ENCODE measurements at places on chromosomes 5 and 9.
A peak's percentile ranks its signal among the peaks of the same experiment; 100 is the strongest.

DNA sequence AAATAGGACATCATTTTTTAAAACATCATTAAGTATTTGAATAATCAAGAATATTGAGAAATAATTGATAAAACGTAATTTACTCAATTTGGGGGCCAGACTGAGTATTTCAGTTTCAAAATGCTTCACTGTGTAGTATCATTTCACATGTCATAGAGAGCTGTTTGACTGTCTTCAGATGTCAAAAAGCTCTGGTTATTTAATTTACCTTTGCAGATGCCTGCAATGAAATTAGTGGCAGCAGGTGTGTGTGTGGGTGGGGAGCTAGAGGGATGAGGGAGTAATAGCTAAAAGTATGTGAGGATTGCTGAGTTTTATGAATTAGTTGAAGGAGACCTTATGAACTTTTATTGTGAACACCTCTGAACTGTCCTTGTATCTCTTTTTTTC, 567.2 kb upstream of the MEF2C start:
- DNase-seq = no peak

DNA sequence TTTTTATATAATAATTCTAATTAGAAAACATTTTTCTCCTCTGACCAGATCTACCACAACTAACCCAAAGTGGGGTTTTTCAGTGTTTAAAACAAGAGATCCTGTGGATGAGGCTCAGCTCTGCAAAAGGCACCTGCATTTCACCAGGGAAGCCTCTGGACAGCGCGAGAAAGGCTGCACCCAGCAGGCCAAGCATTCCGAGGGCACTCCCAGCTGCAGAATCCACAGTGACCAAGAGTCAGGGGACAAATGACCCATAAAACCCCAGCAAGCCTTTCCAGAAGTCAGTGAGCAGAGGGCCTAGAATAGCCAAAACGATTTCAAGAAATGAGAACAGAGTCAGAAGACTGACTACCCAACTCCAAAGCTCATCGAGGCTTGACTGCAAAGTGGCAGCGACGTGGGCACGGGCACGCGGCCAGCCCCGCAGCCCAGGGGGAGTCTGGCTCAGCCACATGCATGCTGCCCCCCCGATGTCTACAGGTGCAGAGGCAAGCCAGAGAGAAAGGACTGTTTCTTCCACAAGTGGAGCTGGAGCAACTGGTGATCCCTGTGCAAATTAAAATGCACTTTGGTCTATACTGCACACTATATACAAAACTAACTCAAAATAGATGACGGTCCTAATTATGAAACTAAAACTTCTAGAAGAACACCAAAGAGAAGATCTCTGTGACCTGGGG, 26.2 kb downstream of the TPPP start:
- no peak for DNase-seq

GRCh38 chr5:154351141-154351540, 94.7 kb upstream of the SAP30L start:
- DNase-seq = no peak

GRCh38 chr9:137711678-137712105, 92.9 kb downstream of the EHMT1 start:
- no peak for DNase-seq

DNA sequence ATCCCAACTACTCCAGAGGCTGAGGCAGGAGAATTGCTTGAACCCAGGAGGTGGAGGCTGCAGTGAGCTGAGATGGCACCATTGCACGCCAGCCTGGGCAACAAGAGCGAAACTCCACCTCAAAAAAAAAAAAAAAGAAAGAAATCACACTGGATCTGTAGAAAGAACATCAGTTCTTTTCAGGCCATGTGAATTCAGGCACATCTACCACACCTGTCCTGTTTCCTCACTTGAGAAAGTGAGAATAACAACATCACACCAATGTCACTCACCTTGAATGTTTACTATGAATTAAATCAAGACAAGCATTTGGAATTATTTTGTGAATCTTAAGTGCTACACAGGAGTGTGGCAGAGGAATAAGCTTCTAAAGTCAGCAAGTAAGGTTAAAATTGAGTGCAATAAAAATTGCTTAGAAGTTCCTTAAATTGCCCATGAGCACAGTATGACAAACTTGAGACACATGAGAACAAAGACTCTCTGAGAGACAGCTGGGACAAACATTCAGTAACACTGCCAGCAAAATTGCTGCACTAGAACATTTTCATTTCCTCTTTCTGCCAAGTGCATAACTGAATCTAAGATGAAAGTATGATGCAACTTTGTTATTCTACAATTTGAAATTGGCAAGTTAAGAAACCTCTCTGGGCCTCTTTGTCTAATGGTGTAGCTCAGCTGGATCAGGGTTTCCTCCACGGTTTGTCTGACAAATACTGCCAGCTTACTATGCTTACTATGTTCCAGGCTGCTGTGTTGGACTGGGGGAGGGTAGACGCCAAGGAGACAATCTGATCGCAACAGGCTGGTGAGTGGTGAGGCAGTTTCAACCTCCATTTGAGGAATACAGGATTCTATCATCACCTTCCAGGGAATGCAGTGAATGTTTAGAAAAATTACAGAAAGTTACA, 1.9 kb upstream of the RIC1 start:
- DNase-seq = peak; percentile 65

GRCh38 chr5:69467442-69468225, 25.0 kb upstream of the OCLN start:
- DNase-seq = no peak

DNA sequence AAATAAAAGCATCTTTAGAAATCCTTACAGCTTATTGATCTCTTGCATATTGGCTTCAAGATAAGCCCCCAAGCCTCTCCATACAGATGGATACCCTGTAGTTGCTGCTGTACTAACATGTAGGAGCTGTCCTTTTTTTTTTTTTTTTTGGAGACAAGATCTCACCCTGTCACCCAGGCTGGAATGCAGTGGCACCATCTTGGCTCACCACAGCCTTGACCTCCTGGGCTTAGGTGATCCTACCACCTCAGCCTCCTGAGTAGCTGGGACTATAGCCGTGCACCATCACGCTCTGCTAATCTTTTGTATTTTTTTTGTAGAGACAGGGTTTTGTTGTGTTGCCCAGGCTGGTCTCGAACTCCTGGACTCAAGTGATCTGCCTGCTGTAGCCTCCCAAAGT, 35.4 kb downstream of the SNX30 start:
- no peak for DNase-seq

- DNase-seq = no peak
Observed at GRCh38 chr5:159788835-159789331, 127.4 kb upstream of the ADRA1B start.

GRCh38 chr5:147691130-147691529, 91.4 kb downstream of the JAKMIP2 start:
- no peak for DNase-seq

GRCh38 chr9:119333507-119334229, 35.6 kb downstream of the BRINP1 start:
- DNase-seq = no peak

- DNase-seq = peak; percentile 25
Observed at GRCh38 chr5:138354387-138354786, 1.9 kb downstream of the KDM3B start.

- no peak for DNase-seq
Observed at GRCh38 chr5:134079748-134080581, 34.5 kb upstream of the TCF7 start.

DNA sequence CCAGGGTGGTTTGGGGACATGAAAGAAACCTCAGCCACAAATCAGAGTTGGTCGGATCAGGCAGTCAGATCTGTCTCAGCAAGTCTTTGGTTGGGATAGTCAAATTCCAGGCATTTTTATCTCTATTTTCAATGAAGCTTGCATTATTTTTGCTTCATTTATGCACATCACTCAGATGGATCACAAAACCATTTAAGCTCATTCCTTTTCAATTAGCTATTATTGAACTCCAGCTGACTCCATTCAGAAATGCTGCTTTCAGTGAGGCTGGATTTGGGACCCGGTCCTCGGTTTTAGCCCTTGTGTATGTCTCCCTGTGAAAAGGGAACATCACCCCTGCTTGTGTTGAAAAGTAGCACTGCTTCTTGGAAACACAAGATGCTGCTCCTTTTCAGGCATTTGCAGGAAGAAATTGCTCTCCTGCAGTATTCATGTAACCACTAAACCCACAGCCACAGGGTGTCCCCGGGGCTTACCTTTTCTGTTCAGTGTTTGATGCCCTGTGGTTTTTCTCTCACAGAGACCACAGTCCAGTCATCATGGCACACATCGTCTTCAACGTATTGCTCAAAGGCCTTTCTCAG, 232.9 kb downstream of the NFIB start:
- DNase-seq = peak; percentile 55

- no peak for DNase-seq
Observed at GRCh38 chr5:154384480-154385235, 61.1 kb upstream of the SAP30L start.

- DNase-seq = no peak
Observed at GRCh38 chr5:97229688-97230285, 46.7 kb upstream of the RIOK2 start.

DNA sequence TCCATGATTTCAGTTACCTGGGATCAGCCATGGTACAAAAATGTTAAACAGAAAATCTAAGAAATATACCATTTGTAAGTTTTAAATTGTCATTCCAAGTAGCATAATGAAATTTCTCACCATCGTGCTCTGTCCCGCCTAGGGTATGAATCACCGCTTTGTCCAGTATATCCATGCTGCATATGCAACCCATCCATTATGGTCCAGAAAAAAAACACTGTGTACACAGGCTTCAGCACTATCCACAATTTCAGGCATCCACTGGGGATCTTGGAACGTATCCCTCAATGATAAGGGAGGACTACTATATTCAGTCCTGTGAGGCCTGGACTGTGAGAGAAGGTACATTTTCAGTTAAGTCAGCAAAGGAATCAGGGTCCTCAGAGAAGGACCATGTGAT, 37.6 kb upstream of the HNRNPA0 start:
- DNase-seq = no peak

DNA sequence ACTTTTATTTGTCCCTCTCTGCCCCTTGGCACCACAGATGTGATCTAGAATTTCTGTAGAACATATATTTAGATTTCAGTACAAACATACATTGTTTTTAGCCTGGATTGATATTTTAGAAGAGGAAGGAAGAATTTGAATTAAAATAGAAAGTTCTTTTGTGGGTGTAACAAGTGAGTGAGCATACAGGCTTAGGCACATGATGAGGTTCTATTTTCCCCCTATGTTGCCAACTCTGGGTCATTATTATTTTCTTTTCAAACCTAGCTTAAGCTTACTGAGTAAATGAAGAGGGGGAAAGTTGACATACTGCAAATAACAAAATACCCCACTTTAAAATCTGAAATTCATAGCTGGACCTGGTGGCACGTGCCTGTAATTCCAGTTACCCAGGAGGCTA, 102.9 kb downstream of the GCNT1 start:
- no peak for DNase-seq

- DNase-seq = peak; percentile 60
Observed at GRCh38 chr5:154505567-154505966, 27.5 kb upstream of the HAND1 start.

- DNase-seq = no peak
Observed at GRCh38 chr9:125805586-125805985, 58.4 kb downstream of the PBX3 start.

- no peak for DNase-seq
Observed at GRCh38 chr5:72392326-72392733, 72.2 kb downstream of the PTCD2 start.

GRCh38 chr9:136017289-136018190, 56.4 kb upstream of the UBAC1 start:
- DNase-seq = no peak

DNA sequence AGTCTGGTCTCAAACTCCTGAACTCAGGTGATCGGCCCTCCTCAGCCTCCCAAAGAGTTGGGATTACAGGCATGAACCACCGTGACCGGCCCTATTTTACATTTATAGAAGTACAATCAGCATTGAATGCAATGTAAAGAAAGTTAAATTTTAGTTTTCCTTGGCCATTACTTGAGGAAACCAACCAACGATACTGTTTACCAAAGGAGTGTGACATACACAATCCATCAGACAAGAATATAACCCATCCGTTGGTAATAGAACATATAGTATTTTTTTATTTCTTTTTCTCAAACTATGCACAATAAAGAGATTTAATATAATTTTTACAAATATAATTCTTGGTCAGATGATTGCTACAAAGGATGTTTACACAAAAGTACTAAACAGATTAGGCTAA, 63.1 kb upstream of the MOCS2 start:
- no peak for DNase-seq

- DNase-seq = no peak
Observed at GRCh38 chr9:69317894-69318293, 7.1 kb upstream of the ENTREP1 start.

DNA sequence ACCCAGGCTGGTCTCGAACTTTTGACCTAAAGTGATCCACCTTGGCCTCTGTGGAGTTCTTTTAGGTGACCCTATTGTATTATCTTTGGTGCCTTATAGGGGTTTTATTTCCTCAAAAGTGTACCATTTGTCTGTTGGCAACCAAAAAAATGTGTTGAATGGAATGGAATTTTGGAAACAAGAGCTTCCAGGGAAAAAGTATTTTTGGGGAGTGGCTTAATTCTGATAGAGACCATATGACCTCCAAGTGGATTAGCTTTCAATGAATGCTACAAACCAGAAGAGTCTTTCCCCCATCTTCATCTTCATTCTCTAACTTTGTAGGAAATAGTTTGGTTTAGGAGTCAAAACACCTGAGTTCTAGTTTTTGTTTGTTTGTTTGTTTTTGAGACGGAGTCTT, 3.4 kb upstream of the OGN start:
- DNase-seq = no peak

GRCh38 chr5:155052532-155052931, 39.0 kb downstream of the KIF4B start:
- no peak for DNase-seq

DNA sequence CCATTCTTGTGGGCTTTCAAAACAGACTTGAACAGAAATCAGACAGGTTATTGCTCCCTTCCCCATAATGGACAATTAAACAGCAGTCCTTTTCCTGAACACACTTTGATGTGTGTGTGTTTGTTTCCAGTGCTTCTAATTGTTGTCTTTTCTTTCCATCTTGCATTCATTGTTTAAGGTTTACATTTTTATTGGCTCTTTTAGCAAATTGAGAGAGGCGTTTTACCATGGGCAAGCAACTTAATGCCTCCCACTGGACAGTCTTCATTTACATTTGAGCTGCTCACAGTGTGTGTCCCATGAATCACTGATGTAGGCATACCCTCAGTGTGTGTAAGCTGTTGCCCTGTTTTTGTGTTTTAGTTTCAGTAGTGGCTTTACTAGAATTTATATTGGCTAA, 25.0 kb downstream of the WDR36 start:
- DNase-seq = no peak

DNA sequence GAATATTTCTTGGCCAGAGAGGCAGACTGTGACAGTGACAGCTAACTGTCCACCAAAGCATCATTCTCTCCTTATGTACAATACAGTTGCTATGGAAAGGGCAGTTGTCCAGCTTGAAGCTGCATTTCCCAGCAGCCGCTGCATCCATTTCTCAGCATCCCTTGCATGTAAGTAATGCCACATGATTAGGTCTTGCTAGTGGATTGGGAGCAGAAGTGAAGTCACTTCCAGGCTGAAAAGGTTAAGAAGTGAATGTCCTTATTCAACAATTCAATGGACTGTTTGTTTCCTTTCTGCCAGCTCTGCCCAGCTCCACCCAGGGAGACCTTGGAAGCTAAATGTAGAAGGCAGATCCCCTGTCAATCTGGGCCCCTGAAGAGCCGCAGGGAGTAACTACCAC, 26.1 kb upstream of the RETREG1 start:
- no peak for DNase-seq

- DNase-seq = no peak
Observed at GRCh38 chr5:82640916-82641315, 362.8 kb upstream of the RPS23 start.
